ENCODE measurements at places on chromosomes 2 and 18.

DNA sequence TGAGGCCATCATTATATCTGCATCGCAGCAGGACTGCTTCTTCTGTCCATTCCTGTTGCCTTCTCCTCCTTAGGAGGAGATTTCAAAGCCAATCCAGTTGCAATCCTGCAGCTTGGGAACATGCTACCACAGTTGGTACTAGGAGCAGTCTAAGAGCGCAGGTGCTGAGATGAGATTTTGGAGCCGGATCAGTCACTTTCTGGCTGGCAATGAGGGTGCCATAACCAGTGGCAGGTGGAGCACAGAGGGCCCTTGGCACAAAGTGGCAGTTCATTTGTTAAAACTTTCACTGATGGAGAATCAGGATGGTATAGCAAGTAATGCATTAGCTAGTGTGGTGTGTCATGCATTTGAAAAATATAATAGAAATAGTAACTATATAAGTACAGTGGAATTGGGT, 173.7 kb upstream of the ATP5MC3 start:
- DNase-seq, result no peak

- no peak for DNase-seq
These were observed 42.3 kb downstream of the GULP1 start for GRCh38 chr2:188333751-188334524.

DNA sequence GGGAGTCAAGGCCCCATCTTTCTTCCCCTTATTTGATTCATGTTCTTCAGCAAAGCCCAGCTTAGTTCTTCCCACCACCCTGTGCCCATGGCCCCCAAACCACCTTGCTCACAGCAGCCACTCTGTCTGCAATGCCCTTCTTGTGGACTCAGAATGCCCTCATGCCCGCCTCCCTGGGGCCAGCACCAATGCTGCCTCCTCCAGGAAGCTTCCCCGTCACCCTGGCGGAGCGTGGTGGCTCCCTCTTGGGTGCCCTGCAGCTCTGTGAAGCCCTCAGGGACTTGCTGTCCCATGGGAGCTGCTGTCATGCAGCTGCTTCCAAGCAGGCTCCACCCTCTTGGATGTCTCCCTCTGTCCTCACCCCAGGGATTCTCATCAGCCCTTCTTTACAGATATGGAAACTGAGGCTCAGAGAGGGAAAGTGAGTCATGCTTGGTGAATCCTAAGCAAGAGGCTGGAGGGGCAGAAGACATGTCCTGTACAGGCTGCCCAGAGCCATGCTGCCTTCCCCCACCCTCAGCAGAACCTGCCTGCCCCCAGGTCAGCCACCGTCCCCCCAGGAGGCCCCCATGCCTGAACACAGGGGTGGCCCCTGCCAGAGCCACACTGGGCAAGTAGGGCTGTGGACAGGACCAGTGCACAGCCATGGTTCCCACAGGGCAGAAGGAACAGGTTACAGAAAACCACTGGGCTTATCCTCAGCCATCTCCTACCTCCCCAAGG, 11.8 kb upstream of the DUSP2 start:
- DNase-seq, result no peak

GRCh38 chr2:217711188-217711587, 291.6 kb downstream of the TNS1 start:
- no peak for DNase-seq

- no peak for DNase-seq
These were observed 520 bp downstream of the GLS start for GRCh38 chr2:190881084-190881597.

GRCh38 chr2:39851651-39852110, 72.6 kb upstream of the THUMPD2 start:
- DNase-seq, result no peak

- no peak for DNase-seq
These were observed 234.3 kb upstream of the NCKAP5 start for GRCh38 chr2:133802409-133803039.

DNA sequence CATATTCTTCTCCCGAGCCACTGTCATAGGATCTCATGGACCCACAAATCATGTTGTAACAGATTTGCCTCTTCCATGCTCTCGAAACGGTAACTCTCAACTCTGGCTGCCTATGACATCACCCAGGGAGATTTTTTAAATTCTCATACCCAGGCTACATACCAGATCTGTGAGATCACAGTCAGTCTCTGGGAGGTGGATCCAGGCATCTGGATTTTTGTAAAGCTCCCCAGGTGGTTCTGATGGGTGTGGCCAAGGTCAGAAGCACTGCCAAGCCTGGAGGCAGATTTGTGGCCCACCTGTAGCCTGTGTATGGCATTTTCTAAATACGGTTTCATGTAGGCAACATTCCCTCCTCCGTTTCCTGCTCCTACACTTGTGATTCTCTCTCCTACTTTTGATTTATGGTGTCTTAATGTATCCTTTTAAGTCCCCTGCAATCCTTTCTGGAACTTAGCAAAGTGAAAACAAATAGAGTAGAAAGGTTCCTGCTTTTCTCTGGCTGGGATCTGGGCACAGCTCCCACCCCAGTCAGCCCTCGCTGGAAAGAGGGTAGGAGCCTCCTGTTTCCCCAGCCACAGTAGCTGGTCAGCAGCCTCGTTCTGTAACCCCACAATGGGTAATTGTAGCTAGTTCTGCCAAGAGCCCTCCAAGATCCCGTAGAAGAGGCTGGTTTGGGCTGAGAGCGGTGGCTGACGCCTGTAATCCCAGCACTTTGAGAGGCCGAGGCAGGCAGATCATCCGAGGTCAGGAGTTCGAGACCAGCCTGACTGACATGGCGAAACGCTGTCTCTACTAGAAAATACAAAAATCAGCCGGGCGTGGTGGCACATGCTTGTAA, 96.2 kb downstream of the KLHL29 start:
- no peak for DNase-seq

- no peak for DNase-seq
These were observed 63.4 kb upstream of the LGALSL start for GRCh38 chr2:64390586-64390985.

- DNase-seq, result no peak
These were observed 92.7 kb downstream of the DDX1 start for GRCh38 chr2:15684161-15685039.

- DNase-seq, result no peak
These were observed 3.0 kb downstream of the ATIC start for GRCh38 chr2:215314896-215315295.

GRCh38 chr2:224127871-224128501, 88.9 kb upstream of the SERPINE2 start:
- no peak for DNase-seq

GRCh38 chr2:9652898-9653479, 22.2 kb upstream of the YWHAQ start:
- no peak for DNase-seq

GRCh38 chr18:44036501-44036900, 644.2 kb upstream of the SETBP1 start:
- no peak for DNase-seq

- no peak for DNase-seq
These were observed 56.4 kb upstream of the MGAT5 start for GRCh38 chr2:134197445-134197844.

GRCh38 chr18:74204526-74205152, 56.3 kb downstream of the TIMM21 start:
- DNase-seq, result no peak

GRCh38 chr18:12336887-12337286, 28.8 kb downstream of the TUBB6 start:
- no peak for DNase-seq

DNA sequence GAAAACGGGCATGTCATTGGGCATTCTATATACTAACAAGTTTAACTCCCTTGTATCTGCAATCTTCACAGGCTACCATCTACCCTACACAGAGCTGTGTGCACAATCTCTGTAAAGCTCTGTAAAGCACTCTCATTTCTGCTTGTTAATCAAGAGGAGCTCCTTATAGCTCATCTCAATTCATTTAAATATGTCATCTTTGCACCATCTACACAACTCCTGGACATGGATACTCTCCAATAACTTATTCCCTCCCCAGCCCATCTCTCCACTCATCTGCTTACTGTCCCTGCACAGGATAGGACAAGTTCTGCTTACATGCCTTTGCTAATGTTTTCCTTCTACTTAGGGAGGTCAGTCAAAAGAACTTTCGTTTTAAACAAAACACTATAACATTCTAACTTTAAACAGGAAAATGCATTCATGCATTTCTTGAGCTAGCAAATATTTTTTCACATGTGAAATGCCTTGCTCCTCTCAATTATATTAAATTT, 61.4 kb downstream of the DPP4 start:
- DNase-seq, result no peak

DNA sequence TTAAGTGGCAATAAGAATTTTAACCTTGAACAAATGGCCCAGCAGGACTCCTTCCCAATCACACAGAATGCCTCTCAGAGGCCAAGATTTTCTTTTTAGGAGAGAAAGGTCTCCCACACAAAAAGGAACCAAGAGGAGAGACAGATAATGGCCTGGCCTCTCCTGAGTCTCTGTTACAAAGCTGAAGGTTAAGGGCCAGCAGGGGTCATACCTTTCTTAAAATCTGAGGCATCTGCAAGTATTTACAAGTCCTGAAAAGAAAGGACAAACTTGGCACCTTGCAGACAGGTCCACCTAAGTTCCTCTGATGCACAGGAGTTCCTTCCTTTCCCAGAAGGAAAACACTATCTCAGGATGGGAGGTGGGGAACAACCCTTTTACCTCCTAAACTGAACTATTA, 142.3 kb downstream of the TMEM163 start:
- DNase-seq, result no peak

DNA sequence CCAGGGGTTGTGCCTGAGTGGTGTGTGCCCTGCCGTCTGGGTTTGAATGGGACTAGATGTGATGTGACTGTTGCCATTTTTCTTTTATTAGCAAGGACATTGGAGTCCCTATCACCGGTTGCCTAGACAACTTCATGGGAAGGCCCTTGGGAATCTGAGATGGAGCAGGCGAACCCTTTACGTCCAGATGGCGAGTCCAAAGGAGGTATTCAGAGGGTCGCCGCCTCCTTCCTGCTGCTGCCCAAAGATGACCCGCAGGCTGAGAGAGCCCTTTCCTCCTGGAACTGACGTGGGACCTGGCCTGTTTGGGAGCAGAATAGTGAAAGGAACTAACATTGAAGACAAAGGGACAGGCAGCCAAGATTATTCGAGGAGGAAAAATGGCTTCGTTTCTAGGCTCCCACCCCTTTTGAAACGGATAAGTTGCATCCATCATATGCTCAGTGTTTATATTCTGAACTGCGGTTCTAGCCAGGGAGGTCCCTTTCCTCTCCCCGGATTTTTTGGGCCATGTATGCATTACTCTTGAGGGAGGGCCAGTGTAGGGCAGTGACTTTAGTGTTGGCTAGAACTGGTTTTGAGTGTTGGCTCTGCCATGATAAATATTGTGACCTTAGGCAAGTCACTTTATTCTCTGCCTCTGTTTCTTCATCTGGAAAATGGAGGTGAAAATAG, 673 bp downstream of the CENPO start:
- DNase-seq, result no peak

GRCh38 chr18:32669549-32670165, 103.2 kb downstream of the KLHL14 start:
- DNase-seq, result no peak

GRCh38 chr2:190342611-190343010, 778 bp upstream of the INPP1 start:
- no peak for DNase-seq

GRCh38 chr2:129014432-129014831, 695.8 kb upstream of the HS6ST1 start:
- no peak for DNase-seq

All from stimulated activated CD8-positive, alpha-beta memory T cell treated with anti-CD3 and anti-CD28 coated beads, Interleukin-4, amount 100 ng/mL, for 4 hours (primary cell).